ENCODE measurements at places on chromosomes 3 and 15. TPM values are rescaled to one million over a fixed set of nuclear protein-coding genes. Genes with fewer than 3 reads are reported as not detected.

DNA sequence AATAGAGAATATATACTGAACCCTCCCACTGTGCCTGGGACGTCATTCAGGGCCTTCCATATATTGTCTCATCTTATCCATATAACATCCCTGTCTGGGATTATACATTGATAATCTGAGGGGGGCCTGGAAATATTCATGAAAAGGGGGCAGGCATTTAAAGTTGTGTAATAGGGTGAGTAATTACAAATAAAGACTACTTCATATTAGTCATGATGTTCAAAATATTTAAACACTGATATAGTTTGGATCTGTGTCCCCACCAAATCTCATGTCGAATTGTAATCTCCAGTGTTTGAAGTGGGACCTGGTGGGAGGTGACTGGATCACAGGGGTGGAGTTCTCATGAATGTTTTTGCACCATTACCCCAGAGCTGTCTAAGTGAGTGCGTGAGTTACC, 97.8 kb downstream of the AQP9 start:
- DNase-seq = no peak

- no peak for DNase-seq
Measured at GRCh38 chr15:90576711-90577389, 47.1 kb downstream of the CRTC3 start.

Gene RETNLB
- not detected for total RNA-seq

Gene DPPA2
- total RNA-seq = 9.3 TPM

GRCh38 chr15:80010131-80010673, 39.2 kb upstream of the BCL2A1 start:
- no peak for DNase-seq

- no peak for DNase-seq
Measured at GRCh38 chr3:9748031-9748430, 1.7 kb upstream of the OGG1 start.

DNA sequence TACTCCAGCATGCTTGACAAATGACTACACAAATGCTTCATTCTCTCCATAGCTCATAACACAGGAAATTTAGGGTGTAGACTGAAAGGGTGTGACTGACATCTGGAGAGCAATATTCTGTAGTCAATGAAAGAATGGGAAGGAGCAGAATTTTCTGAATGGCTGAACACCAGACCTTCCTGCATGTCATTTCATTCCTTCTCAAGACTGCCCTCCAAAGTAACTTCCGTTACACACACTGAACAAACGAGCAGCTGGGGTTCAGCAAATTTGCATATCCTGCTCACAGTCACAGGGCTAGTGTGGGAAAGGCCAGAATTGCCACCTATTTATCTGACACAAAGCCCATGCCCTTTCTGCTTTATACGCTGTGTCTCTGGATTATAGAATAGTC, 325.0 kb upstream of the CFAP20DC start:
- DNase-seq = peak; percentile 28

- no peak for DNase-seq
Measured at GRCh38 chr3:151236316-151236715, 33.3 kb upstream of the GPR171 start.

Gene GCSAM
- not detected for total RNA-seq

- no peak for DNase-seq
Measured at GRCh38 chr3:79154865-79155264, 612.9 kb downstream of the ROBO1 start.

Gene SCG5
- 48.1 TPM for total RNA-seq

Gene CCDC54
- total RNA-seq = not detected

Gene IL17RE
- 4.3 TPM for total RNA-seq

DNA sequence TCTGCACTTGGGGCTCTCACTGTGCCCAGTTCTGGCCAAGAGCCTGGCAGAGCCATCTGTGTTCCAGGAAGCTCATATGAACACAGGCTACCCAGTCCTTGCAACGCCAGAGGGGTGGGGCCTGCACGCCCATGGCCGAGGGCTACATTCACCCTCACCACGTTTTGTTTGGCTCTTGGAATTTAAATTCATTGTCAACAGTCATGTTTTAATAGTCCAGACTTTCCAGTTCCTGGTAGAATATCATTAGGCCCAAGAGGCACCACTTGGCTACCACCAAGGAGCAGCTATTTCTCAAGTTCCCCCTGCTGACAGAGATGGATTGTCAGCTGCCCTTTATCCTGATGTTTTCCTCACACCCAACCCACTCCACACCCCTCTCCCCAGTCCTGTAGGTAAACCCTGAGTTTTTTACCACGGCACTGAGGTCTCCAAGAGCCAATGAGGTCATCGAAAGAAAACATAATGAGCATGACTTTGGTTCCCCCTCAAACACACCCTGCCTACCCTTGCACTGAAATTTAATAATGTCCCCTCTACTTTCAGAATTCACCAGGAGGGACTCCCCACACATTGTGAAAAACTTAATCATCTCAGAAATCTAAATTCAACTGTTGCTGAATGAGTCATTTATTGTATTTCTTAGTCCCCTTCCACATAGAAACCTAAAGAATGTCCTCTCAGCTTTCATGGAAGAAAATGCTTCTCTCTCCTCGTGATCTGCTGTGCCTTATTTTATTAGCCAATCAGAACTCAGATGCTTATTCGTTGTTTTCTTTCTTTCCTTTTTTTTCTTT, 125.1 kb downstream of the SHQ1 start:
- DNase-seq = no peak

- DNase-seq = peak; percentile 64
Measured at GRCh38 chr3:158768361-158768787, 33.5 kb upstream of the MFSD1 start.

DNA sequence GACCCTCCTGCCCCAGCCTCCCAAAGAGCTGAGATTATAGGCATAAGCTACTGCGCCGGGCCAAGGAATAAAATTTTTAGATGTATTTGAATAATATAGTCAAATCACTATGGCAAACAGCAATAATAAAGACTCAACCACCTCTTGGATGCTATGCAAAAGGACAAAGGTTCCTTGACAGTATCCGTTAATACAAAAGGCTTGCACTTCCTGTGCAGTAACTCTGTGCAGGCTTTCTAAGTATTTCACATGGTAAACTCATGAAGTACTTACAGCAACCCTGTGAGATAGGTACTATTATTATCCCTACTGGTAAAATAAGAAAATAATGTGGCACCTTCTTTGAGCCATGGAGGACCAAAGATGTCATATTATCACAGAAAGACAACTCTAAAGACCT, 86.8 kb downstream of the SHQ1 start:
- no peak for DNase-seq

Gene GOLGA8Q
- total RNA-seq = not detected

Gene EIF5A2
- total RNA-seq = 6.6 TPM

GRCh38 chr3:153843994-153844393, 277.2 kb upstream of the ARHGEF26 start:
- DNase-seq = no peak

Gene HESX1
- total RNA-seq = 11.9 TPM

GRCh38 chr15:82699726-82700125, 9.9 kb downstream of the AP3B2 start:
- DNase-seq = peak; percentile 84

DNA sequence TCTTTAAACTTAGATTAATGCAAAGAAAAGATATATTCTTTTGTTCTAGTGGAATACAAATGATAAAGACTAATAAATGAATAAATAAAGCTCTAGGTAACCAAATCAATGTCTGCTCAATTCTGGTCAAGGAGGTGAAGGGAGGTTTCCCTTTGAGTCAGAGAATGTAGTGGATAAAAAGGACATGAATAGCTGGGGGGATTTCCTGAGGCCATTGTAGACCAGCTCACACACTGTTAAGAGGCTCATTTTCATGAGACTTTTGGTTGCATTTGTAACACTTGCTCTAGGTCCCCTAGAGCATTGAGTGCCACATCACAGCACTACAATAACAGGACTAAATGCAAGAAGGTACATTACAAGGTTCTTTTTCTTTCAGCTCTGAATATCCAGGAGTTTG, 170.7 kb downstream of the TIGIT start:
- peak; percentile 19 for DNase-seq

DNA sequence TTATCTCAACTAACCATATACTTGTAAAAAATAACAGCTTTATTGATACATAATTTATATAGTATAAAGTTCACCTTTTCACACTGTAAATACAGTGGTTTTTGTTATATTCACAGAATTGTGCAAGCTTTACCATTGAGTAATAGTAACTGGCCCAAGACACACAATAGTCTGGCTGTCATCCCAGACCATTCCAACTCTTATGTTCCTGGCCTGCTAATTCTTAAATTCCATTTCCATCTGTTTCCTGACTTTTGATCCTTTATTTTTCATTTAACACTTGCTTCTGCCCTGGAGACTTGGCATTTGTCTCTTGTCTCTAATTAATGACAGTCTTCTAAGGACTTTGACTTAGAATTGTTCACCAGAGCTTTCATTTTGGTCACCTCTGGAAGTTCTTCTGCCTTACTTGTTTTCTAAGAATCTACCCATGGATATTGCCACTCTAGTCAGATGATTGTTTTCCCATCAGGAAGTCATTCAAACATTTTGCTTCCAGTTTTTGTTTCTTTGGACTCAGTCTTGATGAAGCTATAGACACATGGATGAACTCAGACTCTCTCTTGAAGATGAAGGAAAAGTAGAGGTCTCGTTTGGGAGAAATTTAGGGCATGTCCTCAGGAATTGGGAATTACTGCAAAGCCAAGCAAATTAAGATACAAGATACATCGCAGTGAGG, 27.2 kb upstream of the PLSCR4 start:
- no peak for DNase-seq

DNA sequence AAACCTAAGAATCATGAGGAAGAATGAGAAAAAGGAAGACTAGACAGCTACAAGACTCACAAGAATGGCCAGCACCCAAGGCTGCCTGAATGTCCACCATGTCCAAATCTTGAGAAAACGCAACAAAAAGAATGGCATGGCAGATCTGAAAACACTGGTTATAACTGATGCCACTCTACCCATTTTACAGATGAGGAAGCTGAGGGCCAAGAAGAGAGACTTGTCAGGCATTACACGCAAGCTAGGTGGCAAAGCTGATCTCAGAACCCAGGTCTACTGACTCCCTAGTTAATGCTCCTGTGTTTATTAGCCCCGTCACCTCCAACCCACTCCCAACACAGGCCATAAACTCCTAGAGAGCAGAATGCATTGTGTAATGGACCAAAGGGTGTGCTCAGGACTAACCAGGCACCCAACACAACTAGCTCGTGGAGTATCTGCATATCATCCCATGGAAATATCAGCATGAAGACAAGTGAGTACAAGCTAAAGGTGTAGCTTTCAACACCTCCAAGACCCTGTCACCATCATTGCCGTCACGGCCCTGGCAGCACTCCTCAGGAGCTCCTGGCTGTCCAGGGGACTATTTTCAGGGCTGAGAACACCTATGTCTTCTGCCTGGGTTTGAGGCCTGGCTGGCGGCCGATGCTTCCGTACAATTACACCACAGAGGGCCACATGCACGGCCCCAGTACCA, 111.7 kb downstream of the XXYLT1 start:
- no peak for DNase-seq

DNA sequence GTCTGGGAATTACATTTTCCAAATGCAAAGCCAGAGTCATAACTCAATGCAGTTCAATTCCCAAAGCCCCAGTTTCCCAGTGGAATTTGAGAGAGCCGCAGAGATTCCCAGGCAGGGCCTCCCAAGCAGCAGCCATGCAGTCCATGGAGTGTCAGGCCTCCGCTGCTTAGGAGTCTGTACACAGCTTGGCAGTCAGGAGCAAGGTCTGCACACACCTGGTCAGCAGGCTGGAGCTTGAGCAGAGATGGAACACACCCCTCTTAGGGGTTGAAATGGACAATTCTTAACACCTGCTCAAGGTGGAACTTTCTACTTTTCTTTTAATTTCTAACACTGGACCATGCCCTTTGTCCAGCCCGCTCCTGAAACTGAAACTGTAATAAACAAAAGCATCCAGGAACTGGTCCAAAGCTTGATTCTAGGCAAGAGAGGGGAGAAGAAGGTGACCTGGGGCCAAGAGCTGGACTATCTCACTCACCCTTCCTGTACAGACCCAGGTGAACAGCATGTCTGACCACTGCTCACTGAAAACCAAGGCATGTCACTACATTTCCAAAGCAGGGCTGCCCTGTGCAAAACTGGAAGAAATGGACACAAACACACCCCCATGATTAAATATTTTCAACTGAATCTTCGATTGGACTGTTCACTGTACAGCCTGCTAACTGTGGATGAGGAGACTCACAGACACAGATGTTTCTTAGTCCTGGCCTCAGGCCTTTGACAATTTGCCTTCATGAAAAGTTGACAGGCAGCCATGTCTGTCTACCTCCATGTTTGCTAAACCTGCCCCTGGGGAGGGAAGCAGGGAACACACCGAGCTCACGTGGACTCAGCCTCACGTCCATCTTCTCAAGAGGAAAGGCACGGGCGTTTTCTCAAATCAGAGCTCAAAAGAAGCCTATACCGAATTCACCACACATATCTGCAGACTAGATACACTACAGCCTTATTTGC, 48.6 kb upstream of the DUSP7 start:
- no peak for DNase-seq

GRCh38 chr15:84881520-84881830, 3.0 kb upstream of the SLC28A1 start:
- DNase-seq = no peak

Gene NAALADL2
- 2.6 TPM for total RNA-seq

Gene VPS39
- total RNA-seq = 45.1 TPM

Gene USP3
- 22.5 TPM for total RNA-seq

DNA sequence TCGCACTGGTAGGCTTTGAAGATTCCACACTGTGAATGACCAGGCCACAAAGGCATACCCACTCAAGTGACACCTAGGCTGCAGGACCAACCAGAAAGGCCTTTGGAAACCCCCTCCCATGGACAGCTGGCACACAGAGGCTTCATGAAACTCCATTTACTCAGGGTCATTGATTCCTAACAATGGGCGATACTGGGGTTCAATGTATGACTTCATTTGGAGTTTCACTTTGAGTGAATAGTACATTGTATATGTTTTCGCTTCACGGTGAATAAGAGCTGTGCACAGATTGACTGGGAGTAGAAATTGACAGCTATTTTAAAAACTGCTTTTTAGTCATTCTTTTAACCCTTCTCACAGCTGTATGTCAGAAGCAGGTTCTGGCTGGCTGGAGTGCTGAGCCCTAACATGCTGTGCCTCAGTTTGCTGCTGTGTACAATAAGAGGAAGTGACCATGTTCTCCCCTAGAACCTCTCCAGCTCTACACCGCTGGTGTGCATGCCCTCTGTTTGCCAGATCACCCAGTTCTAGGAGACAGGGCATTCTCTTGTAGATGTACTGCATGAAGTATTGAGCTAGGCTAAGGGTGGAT, 15.4 kb upstream of the CX3CR1 start:
- no peak for DNase-seq

Gene LRRC31
- total RNA-seq = not detected

DNA sequence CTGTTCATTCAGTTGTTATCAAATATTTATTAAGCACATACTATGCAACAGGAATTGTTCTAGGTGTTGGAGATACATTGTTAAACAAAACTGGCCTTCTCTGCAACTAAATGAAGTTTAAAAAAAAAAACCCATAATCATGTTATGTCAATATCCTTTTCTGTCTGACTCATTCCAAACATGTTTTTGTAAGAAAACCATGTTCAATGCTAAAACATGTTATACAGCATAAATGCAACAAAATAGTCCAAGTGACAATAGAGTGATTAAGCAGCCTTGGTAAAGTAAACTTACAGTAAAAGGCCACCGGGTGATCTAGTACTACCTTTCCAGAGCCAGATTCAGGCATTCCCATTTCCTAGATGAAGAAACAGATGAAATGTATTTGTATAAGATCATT, 278.0 kb upstream of the NECTIN3 start:
- no peak for DNase-seq
